Hematopoietic multipotent progenitor cell treated with erythropoietin and hydrocortisone succinate and interleukin-3 and kit ligand, for 4 days (in vitro differentiated cells): ENCODE measurements at places on chromosomes 11 and 22.
A peak's percentile ranks its signal among the peaks of the same experiment; 100 is the strongest.

- DNase-seq, result no peak
Measured at GRCh38 chr11:12210200-12210599, 99.8 kb downstream of the MICAL2 start.

GRCh38 chr11:20529757-20530156 is 69.7 kb upstream of the SLC6A5 start:
- DNase-seq, result no peak

- DNase-seq, result no peak
Measured at GRCh38 chr11:126502159-126502558, 146.7 kb downstream of the ST3GAL4 start.

DNA sequence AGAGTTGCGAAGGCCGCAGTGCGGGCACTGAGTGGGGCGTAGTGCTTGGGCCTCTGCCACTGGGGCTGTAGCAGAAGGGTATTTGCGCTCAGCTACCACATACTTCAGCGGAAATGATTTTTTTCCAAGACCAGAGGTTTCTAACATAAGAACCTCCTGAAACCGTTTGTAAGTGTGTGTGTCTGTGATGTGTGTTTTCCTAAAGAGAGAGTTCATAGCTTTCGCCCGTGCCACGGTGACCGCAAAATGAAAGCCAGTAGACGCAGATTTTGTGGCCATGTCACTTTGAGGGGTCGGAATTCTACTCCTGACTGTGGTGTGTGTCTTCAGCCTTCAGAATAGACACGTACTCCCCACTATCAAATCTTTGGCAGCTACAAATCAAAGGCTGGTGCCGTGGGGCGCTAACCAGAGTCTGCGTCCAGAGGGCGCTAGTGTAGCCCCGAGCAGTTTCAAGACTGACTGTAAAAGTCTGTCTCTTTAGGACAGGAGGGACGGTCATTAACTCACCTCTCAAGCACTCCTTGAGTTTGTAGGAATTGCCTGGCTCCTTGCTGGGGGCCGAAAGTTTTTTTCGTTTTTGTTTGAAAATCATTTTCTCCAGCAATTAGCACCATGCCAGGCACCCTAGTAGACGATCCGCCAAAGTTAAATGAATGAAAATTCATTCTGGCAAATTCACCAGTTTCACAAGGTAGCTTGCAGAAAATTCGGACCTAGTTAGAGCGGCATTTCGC is 2.5 kb upstream of the CALCA start:
- DNase-seq, result peak; percentile 67

DNA sequence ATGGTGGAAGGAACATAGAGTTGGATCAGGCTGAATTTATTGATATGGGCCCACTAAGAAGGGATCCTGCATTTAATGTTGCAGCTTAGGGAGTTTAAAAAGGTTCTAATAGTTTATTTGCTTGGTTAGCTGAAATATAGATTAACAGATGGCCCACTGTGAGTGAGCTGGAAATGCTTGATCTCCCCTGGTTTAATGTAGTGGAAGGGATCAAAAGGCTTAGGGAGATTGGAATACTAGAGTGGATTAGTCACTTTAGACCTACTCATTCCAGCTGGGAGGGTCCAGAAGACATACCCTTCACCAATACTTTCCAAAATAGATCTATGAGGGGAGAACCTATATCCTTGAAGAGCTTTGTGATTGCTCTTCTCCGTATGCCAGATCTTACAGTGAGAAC is 130.1 kb upstream of the ZC3H12C start:
- DNase-seq, result no peak

DNA sequence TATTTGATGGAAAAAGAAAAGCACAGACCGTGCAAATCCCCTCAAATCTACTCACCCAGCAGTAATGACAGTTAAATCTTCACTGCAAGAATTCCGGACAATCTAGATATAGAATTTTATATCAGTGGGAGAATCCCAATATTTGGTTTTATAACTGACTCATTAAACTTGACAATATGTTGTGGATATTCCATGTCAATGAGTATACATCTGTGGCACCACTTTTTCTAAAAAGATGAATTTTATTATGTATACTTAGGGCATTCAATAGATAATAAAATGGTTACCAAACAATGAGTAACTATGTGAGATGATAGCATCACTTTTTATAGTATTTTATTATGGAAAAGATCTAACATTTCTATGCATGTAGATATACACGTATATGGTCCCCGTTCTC is 79.9 kb downstream of the OSBP2 start:
- DNase-seq, result no peak

GRCh38 chr11:12089473-12089872 is 20.9 kb upstream of the MICAL2 start:
- DNase-seq, result no peak
